ENCODE measurements at places on chromosomes 13 and 19.
A peak's percentile ranks its signal among the peaks of the same experiment; 100 is the strongest.

GRCh38 chr19:46875234-46875633 lies 14.4 kb downstream of the ARHGAP35 start:
- no peak for DNase-seq

GRCh38 chr13:31172001-31172400 lies 10.3 kb upstream of the HSPH1 start:
- no peak for DNase-seq

DNA sequence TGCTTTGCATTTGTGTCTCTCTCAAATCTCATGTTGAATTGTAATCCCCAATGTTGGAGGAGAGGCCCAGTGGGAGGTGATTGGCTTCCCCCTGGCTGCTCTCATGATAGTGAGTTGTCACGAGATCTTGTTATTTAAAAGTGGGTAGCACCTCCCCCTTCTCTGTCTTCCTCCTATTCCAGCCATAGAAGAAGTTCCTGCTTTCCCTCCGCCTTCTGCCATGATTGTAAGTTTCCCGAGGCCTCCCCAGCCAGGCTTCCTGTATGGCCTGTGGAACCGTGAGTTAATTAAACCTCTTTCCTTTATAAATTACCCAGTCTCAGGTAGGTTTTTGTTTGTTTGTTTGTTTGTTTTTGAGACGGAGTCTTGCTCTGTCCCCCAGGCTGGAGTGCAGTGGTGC lies 3.8 kb downstream of the LILRA4 start:
- DNase-seq, result no peak

DNA sequence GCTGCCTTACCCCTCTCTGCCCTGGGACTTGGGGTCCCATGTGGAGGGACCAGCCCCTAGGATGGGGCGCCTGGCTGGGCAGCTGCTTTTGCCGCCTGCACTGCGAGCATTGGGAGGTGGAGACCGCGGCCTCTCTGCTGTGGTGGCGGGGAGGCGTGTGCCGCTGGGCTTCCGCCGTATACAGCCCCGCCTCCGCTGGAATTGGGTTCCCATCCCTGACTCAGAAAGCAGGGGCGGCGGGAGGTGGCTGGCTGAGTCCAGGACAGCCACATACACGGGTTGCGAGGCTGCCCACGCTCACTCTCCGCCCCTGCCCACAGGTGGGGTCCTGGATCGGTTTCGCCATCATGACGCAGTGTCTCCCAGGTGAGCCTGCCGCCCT lies 6.6 kb downstream of the NDUFB7 start:
- DNase-seq, result no peak

DNA sequence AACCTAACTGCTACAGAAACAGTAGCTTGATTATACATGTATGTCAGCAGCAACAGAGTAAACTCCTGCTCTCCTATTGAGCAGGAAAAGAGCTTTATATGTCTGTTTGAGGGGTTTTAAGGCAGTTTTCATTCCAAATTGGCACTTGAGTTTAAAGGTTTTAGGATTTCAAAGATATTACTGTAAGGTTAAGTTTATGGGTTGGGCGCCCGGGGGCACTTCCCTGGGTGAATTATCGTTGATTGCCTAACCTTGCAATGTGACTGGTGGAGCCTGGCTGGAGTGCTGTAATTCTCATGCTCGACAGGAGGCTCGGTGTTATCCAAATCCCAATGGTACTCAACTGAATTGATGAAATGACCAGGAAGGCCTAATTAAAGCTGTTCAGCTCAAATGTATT lies 1586.1 kb downstream of the OLFM4 start:
- no peak for DNase-seq

- no peak for DNase-seq
These were observed 194.1 kb downstream of the TDRD3 start for GRCh38 chr13:60590800-60591747.

DNA sequence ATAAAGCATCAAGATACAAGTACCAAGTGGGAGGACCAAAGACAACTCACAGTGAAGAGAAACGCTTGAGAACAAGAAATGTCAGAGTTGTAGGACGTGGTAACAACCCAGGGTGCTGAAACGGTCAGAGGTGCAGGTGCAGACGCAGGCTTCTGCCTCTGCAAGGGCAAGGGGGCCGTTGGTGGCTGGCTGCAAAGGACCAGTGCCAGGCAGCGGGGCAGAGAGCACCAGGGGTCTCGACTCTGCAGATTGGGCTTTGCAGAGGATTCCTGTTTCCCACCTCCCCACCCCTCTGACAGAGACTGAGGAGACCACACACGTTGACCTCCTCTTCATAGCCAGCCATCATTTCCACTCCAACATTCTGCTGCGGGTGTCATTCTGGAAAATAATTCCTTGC lies 38.3 kb downstream of the RAB20 start:
- DNase-seq, result no peak

GRCh38 chr19:38649305-38650171 lies 2.1 kb downstream of the ACTN4 start:
- DNase-seq, result no peak

GRCh38 chr13:108742701-108743451 lies 113.5 kb downstream of the MYO16 start:
- DNase-seq, result no peak

GRCh38 chr13:23842406-23842805 lies 46.8 kb downstream of the MIPEP start:
- DNase-seq, result no peak

DNA sequence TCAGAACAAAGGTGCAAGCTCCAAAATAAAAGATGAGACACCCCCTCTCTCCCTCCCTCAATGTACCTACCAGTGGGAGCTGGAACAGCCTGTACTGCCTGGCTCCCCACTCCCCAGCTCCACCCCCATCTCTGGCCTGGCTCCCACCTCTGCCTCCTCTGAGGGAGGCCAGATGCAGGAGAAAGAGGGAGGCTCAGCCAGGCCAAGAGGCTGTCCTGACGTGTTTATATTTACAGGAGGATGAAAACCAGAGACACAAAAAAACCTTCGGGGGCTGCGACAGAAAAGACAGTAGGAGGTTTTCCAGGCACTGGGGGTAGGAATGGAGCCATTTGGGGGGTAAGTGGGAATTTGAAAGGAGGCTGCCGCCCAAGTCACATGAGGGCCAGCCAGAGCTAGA lies 19.7 kb downstream of the ARHGEF18 start:
- DNase-seq, result no peak

DNA sequence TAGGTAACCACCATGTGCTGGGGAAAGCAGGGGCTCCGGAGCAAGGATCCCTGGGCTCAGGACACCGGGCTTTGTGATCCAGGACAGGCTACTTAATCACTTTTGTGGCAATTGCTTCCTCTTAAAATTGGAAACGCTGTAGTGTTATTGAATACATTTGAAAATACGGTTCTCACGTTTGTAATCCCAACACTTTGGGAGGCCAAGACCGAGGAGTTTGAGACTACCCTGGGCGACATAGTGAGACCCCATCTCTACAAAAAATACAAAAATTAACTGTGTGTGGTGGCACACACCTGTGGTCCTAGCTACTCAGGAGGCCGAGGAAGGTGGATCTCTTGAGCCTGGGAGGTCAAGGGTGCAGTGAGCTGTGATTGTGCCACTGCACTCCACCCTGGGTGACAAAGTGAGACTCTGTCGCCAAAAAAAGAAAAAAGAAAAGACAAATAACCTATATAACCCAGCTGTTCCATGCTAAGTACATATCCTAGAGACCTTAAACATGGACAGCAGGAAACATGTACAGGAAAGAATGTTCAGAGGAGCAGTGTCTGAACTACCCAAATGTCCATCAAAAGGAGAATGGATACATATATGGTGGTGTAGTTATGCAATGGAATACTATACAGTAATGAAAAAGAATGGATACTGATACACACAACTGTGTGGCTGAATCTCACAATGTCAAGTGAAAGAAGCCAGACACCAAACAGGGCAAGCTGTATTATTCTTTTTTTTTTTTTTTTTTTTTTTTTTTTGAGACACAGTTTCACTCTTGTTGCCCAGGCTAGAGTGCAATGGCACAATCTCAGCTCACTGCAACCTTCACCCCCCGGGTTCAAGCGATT lies 622 bp upstream of the PRODH2 start:
- no peak for DNase-seq

DNA sequence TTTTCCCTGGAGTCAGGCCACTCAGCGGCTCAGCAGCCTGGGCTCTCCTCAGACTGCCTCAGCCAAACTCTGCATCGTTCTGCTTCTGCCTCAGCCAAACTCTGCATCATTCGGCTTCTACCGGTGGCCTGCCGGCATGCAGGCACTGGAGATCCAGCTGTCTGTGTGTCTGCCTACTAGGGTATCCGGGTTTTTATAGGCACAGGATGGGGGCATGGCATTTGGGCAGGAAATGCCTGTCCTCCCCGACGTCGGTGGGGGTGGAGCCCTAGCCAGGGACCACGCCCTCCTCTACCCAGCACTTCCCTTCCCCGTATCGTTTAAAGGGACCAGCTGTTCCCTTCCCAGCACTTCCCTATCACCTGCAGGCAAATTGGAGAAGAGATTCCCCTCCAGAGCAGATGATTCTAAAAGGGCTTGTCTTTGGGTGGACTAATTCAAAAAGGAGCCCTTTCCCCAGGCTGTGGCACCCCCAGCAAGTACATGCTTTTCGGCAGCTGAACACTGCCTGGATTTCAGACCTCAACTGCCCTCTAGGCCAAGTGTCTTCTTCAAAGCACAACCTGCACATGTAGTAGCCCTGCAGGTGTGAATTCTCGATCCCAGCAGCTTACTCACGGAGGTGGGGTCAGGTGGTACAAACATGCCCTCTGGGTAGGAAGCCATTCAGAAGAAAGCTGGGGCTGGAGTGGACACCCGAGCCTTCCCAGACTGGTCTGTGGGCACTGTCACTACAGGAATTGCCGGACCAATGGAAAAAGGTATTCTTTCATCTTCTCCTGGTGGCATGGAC lies 25.4 kb upstream of the GPR12 start:
- DNase-seq, result peak; percentile 22

DNA sequence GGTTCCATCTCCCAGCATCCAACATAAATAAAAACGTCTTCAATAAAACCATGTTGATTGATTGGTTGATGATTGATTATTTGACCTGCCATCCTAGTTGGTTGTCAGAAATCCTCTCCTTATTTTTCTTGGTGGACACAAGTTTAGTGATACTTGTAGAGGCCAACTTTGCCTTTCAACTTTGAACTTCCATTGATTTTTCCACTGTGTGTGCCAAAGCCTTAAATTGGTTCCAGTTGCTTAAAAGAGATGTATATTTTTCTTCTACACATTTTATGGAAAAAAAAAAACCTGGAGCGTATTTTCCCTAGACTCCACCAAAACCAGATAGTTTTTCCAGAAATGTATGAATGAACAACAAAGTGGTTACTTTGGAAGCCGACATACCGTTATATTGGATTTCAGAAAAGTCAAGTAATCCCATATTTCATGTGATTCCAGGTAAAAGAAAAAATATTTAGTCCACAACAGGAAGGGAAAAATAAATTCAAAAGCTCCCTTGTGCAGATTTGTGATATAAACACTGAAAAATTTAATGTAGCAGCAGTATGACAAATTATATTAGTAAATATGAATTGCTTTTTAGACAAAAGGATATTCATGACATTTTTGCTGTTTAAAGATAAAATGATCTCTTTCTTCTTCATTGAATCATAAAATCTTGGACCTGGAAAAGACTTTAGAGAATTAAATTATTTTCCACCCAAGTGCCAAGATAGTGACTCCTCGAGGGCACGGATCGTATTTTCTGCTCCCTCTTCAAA lies 85.2 kb downstream of the MBNL2 start:
- DNase-seq, result no peak

- no peak for DNase-seq
These were observed 1435.7 kb downstream of the UQCRFS1 start for GRCh38 chr19:27777242-27777641.

- no peak for DNase-seq
These were observed 138.8 kb upstream of the GJB6 start for GRCh38 chr13:20370815-20371421.

GRCh38 chr19:33211794-33212435 lies 13.7 kb downstream of the SLC7A10 start:
- DNase-seq, result no peak

DNA sequence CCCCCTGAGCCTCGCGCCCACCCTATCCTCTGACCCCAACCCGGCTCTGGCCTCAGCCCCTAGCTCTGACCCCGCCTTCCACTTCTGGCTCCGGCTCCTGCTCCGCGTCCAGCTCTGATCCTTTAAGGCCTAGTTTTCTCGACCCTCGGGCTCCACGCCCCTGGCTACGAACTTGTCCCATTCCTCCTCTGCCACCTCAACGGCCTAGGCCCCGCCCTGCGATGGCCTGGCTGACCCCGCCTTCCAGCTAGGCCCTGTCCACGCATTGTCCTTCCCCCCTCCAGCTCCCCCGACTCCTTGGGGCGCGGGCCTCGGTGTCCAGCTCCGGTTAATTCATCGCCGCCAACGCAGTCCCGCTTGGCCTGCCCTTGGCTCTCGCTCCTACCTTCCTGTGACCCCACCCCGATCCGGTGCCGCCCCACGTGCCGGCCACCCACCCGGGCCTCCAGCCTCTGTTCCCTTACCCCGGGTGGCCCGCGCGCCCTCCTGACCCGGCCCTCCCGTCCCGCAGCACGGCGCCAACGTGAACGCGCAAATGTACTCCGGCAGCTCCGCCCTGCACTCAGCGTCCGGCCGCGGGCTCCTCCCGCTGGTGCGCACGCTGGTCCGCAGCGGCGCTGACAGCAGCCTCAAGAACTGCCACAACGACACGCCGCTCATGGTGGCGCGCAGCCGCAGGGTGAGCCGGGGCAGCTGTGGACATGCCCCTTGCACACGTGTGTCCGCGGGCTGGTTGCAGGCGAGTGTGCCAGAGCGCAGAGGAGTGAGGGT lies 9.4 kb downstream of the BCL3 start:
- no peak for DNase-seq

- DNase-seq, result no peak
These were observed 180.6 kb downstream of the KDM4B start for GRCh38 chr19:5149508-5149907.

DNA sequence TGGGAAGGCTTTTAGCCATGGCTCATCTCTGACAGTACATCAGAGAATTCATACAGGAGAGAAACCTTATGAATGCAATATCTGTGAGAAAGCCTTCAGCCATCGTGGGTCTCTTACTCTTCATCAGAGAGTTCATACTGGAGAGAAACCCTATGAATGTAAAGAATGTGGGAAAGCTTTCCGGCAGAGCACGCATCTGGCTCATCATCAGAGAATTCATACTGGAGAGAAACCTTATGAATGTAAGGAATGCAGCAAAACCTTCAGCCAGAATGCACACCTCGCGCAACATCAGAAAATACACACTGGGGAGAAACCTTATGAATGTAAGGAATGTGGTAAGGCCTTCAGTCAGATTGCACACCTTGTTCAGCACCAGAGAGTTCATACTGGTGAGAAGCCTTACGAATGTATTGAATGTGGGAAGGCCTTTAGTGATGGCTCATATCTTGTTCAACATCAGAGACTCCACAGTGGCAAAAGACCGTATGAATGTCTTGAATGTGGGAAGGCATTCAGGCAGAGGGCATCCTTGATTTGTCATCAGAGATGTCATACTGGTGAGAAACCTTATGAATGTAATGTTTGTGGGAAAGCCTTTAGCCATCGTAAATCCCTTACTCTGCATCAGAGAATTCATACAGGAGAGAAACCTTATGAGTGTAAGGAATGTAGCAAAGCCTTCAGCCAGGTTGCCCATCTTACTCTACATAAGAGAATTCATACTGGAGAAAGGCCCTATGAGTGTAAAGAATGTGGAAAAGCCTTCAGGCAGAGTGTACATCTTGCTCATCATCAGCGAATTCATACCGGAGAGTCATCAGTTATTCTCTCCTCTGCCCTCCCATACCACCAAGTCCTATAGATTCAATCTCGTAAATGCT lies 10.7 kb downstream of the ZNF470 start:
- no peak for DNase-seq

GRCh38 chr19:38877781-38878574 lies at the start of gene RINL:
TSS of gene RINL (minus strand) at chr19:38878275. CDS start at chr19:38876742, 1,533 bp downstream.
- DNase-seq, result peak; percentile 44

- DNase-seq, result no peak
These were observed 33.9 kb upstream of the MIR17HG start for GRCh38 chr13:91313581-91313980.

Measured in activated T-helper 1 cell treated with anti-CD3 and anti-CD28 coated beads, Interleukin-2, amount 50 U/mL, for 16 hours (primary cell).